ENCODE measurements at places on chromosomes 3 and 15.

- DNase-seq: no peak
These were observed 5.5 kb upstream of the KY start for GRCh38 chr3:134656211-134656800.

DNA sequence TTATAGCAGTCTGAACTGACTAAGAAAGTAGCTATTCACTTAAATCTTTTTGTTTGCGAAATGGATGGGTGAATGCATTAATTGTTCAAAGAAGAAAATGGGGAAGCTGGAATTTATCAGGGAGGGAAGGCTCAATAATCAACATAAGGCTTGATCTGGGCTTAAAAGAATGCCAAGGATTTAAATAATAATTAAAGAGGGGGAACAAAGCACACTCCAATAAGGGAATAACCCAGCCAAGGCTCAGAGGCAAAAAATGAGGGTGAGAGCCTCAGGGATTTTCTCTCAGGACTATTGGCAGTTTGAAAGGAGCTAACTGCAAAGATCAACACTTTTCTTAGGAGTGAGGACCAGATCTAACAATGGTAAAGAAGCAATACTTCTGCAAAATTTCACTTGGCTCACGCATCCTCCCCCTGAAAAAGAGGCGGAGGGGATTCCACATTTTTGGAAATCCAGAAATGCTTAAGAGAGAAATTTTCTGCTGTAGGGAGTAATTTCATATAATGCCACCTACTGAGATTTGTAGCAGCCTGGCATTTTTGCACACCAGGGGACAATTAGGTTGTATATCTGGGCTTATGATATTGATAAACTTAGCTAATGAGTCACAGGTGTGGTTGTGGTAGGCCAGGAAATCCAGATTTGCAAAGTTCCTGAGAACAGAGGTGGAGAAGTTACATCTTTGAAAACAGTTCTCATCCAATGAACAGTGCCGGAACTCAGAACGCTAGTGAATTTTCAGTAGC, 405.1 kb downstream of the TUSC7 start:
- DNase-seq: no peak

- DNase-seq: no peak
These were observed 7.4 kb downstream of the RPL14 start for GRCh38 chr3:40464339-40465110.

GRCh38 chr15:27454281-27455075, 483.5 kb downstream of the GABRG3 start:
- peak; percentile 75 for DNase-seq

GRCh38 chr3:181952221-181952620, 240.5 kb downstream of the SOX2 start:
- DNase-seq: no peak

- DNase-seq: no peak
These were observed 48.6 kb downstream of the CDAN1 start for GRCh38 chr15:42688301-42688700.

DNA sequence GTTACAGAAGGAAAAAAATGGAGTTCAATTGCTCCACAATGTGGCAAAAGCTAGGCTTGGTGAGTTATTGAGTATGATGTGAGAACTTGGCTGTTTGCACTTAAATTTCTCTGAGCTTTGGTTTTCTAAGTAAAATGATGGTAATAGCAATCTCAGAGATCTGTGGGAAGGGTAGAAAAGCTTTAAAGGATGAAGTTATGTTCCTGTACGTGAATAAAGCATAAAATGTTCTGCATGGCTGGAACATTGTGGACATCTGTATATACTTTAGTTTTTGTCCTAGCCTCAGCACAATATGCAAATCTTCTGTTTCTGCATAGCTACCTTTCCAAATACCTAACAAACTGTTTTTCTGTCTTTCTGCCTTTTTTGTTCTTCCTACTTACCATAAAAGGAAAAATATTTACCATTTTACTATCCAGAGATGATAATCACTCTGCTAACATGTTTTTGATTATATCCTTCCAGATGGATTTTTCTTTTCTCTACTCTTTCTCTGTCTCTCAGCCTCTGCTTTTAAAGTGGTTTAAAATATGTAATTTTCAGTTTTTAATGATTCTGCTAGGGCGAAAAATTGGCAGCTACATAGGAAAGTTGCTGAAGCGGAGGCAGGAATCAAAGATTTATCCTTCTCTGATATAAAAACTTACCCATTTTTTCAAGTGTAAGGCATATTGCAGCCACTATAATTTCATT, 188.1 kb downstream of the FNDC3B start:
- no peak for DNase-seq

DNA sequence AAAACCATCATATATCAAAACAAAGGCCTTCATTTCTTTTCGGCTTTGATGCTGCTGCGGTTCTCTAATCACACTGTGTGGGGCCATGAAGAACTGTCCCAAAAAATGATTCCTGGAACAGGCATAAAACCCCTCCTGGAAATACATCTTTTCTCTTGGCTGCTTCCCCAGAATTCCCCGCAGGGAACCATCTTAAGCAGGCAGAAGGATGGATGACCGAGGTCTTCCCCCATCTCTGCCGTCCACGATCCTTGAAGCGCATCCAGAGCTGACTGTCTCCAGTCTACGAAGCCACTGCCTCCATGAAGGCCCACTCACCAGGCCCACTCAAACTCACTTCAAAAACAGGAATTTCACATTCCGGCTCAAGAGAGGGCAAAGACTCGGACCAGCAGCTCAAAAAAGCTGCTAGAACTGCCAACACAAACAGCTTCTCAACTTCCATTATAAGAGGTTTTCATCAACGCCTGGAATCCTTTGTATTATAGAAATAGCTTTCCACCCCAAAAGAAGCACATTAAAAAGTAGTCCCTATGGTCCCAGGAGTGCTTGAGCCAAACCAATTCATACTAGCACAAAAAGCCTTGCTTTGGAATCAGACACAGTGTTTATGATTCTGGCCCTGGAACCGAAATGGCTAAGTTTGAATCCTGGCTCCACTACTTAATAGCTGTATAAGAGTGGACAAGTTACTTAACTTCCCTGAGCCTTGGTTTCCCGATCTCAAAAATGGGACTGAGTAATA, 487.5 kb upstream of the WNT5A start:
- DNase-seq: no peak

DNA sequence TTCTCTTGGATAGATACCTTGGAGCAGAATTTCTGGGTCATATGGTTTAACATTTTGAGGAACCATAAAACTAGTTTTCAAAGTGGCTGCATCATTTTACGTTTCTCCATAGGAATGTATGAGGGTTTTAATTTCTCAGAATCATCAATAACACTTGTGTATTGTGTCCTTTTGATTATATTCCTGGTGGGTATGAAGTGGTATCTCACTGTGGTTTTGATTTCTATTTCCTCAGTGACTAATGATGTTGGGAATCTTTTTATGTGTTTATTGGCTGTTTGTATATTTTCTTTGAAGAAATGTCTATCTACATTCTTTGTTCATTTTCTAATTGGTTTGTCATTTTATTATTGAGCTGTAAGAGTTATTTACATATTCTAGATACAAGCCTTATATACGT, 28.8 kb downstream of the CDIN1 start:
- DNase-seq: no peak

- DNase-seq: no peak
These were observed 133.4 kb downstream of the LPP start for GRCh38 chr3:188287339-188287738.

DNA sequence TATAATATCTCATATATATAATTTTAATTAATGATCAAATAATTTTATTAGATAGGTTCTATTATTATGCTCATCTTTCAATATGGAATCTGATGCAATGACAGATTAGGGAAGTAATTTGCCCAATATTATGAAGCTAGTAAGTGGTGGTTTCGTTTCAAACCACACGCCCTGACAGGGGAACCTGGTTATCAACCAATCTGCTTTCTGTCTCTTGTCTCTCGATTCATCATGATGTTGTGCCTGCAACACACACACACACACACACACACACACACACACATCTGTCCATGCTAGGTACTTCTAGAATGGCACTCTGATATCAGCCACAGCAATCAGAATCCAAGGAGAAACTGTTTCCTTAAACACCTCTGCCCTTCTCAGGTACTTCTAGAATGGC, 128.4 kb downstream of the ZBBX start:
- DNase-seq: no peak

GRCh38 chr3:125150525-125151441, 61.8 kb downstream of the SLC12A8 start:
- no peak for DNase-seq

- DNase-seq: no peak
These were observed 36.8 kb downstream of the ADCY5 start for GRCh38 chr3:123412076-123412475.

DNA sequence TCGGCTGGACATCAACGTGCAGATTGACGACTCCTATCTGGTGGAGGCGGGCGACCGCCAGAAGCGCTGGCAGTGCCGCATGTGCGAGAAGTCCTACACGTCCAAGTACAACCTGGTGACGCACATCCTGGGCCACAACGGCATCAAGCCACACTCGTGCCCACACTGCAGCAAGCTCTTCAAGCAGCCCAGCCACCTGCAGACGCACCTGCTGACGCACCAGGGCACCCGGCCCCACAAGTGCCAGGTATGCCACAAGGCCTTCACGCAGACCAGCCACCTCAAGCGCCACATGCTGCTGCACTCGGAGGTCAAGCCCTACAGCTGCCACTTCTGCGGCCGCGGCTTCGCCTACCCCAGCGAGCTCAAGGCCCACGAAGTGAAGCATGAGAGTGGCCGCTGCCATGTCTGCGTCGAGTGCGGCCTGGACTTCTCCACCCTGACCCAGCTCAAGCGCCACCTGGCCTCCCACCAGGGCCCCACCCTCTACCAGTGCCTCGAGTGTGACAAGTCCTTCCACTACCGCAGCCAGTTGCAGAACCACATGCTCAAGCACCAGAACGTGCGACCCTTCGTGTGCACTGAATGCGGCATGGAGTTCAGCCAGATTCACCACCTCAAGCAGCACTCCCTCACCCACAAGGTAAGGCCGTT, 34.2 kb downstream of the IDH2 start:
- DNase-seq: no peak

- no peak for DNase-seq
These were observed 7.6 kb upstream of the TMEM44 start for GRCh38 chr3:194640829-194641228.

DNA sequence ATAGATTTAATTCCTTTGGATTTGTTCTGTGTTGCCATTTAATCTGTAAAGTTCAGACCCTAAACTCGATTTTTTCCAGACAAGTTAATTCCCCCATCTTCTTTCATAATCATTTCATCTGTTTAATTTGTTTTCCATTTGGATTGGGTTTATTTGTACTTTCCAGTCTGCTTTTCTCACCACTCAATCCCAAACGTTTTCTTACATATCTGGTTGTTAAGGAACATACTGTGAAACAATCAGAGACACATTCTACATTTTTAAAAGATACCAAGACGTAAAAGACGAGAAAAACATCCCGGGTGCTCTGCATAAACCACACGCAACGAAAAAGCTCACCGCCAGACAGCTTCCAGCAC, 13.0 kb upstream of the ONECUT1 start:
- no peak for DNase-seq

GRCh38 chr3:129121792-129122411, at the start of gene RAB43:
Gene RAB43, minus strand, starts transcription at chr3:129121804. Its CDS starts 315 bp downstream, at chr3:129121489.
- DNase-seq: peak; percentile 25

- no peak for DNase-seq
These were observed 63.5 kb downstream of the KAT2B start for GRCh38 chr3:20103731-20104130.

DNA sequence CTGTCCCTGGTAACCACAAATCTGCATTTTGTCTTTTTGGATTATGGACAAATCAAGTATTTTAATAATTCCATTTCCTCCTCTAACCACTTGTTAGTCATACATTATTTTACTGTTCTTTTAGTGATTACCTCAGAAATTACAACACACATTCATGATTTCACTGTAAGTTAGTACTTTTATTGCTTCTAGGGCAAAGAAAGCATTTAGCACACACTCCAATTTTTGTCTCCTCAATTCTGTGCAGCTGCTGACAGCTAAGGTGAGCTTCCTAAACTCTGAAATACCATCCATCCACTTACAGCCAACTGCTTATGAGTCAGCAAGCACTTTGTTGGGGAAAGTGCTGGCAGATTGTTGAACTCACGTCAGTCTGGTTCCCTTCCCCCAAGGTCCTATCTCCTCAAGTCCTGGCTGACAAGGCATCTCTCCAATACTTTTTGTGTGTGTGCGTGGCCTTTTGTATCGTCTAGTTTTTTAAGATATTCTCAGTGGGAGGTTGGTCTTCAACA, 49.4 kb upstream of the TNFAIP8L3 start:
- peak; percentile 97 for DNase-seq

GRCh38 chr15:96207377-96208006, 123.0 kb upstream of the NR2F2 start:
- DNase-seq: no peak

- no peak for DNase-seq
These were observed 52.2 kb downstream of the SLCO2A1 start for GRCh38 chr3:133977568-133977967.

DNA sequence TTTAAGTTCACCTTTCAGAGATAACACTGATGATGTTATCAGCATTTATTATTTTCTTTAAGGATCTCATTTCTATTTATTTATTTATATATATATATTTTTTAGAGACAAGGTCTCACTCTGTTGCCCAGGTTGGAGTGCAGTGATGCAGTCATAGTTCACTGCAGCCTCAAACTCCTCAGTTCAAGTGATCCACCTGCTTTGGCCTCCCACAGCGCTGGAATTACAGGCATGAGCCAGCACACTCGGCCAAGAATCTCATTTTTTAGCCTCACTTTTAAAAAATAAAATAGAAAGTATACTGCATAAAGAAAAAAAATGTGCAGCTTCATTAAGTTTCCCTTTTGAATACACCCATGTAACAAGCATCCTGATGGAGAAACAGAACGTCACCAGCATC, 35.6 kb downstream of the PLA2G4D start:
- no peak for DNase-seq

Data from skeletal muscle cell (primary cell).